Thyroid gland (tissue), 4 donors: ENCODE measurements at places on chromosomes 6 and 20. TPM values are rescaled to one million over a fixed set of nuclear protein-coding genes. Genes with fewer than 3 reads are reported as not detected.

GRCh38 chr6:80156221-80156620 lies 49.8 kb downstream of the BCKDHB start:
- no peak for DNase-seq

DNA sequence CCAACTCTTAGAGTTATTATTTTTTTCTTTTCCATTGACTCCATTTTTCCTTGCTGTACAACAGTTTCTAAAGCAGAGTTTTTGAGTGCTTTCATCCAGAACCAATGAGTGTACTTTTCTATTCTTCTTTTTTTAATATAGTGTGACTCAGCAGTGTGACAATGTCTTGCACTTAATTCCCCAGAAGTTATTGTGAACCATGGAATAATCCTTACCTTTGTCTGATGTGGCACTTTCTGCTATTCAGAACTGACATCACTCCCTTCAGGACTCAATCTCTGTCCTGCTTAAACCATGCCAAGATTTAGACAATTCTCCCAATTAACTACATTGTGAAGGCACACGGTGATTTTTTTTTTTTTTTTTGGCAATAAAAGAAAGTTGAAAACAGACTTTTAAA lies 41.5 kb downstream of the GRIK2 start:
- DNase-seq, result no peak

- DNase-seq, result no peak
These were observed 209.6 kb upstream of the SSTR4 start for GRCh38 chr20:22825546-22825945.

DNA sequence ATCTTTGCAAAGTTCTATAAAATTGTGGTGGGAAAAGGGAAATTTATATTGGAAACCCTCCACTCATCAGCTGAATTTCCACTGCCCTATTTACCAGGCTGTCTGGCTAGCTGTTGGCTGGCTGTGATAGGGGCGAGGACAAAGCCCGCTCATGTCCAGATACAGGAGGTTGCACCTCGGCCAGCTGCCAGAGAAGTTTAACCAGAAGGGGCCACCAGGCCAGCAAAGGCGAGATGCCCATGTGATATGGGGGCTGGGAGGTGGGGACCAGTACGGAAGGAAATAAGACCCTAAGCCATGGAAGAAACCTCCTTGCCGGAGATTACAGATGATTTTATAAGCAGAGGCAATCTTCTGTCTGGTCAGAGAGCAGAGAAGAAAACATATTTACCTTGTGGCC lies 143.8 kb downstream of the FNDC1 start:
- no peak for DNase-seq

DNA sequence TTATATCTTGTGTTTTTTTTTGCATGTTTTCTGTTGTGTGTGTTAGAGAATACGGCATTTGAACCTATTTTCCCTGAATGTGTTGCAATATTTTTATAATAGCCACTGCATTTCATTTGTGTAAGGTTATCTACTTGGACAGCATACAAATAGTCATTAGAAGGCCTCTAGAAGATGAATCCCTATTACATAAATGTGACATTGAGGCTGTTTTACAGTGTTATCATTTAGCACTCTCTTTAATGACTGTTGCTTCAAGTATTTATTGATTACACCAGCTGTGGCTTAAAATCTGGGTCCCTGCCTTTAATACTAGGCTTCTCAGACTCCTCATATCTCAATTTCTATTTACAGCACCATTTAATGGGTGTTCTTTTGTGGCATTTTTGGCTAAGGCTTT lies 465.8 kb downstream of the FRK start:
- DNase-seq, result no peak

- DNase-seq, result peak; percentile 13
These were observed 1102.8 kb upstream of the GJE1 start for GRCh38 chr6:141029908-141030307.

- no peak for DNase-seq
These were observed 76.2 kb upstream of the FRMD1 start for GRCh38 chr6:168155193-168155592.

DNA sequence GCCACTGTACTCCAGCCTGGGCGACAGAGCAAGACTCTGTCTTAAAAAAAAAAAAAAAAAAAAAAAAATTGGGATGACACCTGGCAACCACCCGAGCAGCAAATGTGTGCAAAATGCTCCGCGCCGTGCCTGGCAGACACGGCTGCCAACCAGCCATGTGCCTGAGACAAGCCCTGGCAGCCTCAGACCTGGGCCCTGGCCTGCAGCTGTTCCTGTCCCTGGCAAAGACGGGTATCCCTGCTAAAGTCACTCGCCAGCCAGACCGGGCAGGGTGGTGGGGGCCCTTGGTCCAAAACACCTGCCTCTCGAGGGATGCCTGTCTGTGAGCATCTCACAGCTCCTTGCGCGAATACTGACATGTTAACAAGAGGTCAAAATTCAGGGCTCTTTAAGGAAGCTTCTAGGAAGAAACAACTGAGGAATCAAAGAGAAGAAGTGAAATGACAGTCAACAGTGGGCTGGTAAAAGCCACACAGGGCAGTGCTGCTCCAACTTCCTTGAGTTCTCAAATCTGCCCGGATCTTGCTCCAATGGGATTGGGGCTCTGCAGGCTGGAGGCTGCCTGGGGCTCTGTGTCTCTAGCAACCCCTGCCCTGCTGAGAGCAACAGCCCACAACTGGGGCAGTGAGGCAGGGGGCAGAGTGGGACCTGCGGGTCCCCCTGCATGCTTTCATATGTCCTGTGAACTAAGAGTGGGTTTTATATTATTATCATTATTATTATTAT lies 53.4 kb downstream of the SYTL3 start:
- no peak for DNase-seq

DNA sequence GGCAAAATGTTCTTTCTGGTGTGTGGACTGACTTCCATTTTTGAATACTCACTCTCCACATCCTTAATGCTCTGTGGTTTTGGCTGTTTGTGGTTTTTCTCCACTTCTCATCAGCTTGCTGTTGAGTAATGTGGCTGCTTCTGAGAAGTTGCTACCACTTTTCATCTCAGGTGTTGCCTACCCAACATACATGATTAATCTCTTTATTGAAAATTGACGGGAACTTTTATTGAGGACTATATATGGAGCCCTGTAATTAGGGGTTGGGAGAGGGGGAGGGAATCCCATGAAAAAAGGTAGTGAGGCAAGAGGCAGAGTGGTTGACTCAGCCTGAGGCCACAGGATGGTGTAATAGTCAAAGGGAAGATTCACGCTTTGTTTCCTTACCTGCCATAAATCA lies 17.6 kb downstream of the IL22RA2 start:
- no peak for DNase-seq

GRCh38 chr20:50680105-50680960 lies 11.0 kb downstream of the RIPOR3 start:
- DNase-seq, result peak; percentile 31

GRCh38 chr6:11353921-11354389 lies 121.5 kb upstream of the NEDD9 start:
- no peak for DNase-seq

- no peak for DNase-seq
These were observed 44.2 kb downstream of the TXLNB start for GRCh38 chr6:139247618-139248017.

GRCh38 chr6:87913974-87914373 lies 133.7 kb upstream of the SPACA1 start:
- no peak for DNase-seq

- no peak for DNase-seq
These were observed 98.4 kb downstream of the CDKAL1 start for GRCh38 chr6:20632696-20633095.

GRCh38 chr6:20866036-20866435 lies 331.8 kb downstream of the CDKAL1 start:
- DNase-seq, result no peak

DNA sequence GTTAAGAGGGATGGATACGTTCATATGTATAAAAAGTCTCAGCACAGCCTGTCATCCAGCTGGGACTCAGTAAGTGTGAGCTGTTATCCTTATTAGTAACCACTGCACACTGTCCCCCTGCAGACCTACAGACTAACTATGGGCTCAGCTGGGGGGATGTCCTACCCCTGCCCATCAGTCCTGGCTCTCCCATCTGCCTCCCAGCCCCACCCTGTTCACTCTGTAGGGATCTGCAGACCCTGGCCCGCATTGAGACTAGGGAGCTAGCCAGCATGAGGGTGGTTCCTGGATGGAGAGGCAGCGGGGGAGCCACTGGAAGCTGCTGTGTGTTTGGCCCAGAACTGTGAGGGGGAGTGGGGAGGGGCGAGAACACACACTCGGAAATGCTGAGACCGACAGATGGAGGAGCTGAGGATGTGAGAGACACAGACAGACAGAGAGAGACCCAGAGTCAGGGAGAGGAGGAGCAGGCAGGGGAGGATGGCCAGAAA lies 17.1 kb downstream of the XKR7 start:
- no peak for DNase-seq

- DNase-seq, result no peak
These were observed 5.9 kb downstream of the SPAG4 start for GRCh38 chr20:35621560-35621946.

GRCh38 chr6:109297406-109298110 lies 84.7 kb downstream of the CD164 start:
- no peak for DNase-seq

DNA sequence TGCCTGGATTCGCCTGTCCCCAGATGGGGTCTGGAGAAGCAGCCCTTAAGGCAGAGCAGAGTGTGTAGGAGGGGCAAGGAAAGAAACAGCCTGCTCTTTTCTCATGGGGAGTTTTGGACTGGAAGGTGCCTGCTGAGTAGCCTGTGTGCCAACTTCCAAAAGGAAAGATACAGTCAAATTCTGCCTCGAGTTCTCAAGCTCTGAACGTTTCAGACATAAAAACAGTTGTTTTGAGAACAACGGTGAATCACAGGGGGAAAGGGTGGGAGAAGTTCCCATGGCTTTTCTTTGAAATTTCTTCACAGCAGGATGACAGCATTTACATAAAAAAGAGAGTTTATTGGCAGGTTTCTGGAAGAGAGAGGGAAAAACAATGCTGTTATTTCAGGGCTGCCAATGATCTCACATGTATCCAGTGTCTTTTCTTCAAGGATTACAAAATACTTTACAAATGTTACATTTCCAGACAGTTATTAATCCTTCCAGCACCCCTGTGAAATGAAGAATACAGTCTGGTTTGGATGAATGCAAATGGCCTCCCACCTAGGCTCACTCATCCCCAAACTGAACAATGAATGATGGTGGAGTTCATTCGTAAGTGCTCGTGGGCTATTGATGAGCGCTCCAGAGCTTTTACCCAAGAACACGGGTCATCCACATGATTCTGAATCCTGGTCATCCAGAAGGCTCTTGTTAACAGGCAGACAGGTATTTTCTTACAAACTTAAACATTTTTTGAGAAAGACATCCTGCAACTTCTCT lies 33.8 kb upstream of the ECI2 start:
- DNase-seq, result no peak

SLC26A8 gene
- 0.73 TPM for total RNA-seq

BPIFB2 gene
- total RNA-seq, result not detected

EFCAB8 gene
- not detected for total RNA-seq

SLC35F1 gene
- 5.5 TPM for total RNA-seq

TRPC4AP gene
- 73.5 TPM for total RNA-seq

IL22RA2 gene
- total RNA-seq, result not detected

MYL9 gene
- 67.1 TPM for total RNA-seq

PTGIS gene
- 22.3 TPM for total RNA-seq

HLA-B gene
- 667 TPM for total RNA-seq

TRIM31 gene
- total RNA-seq, result not detected

LHFPL5 gene
- not detected for total RNA-seq

PROCR gene
- total RNA-seq, result 50.8 TPM

TREML1 gene
- total RNA-seq, result not detected

ADISSP gene
- 17.0 TPM for total RNA-seq

TP53TG5 gene
- not detected for total RNA-seq

SLC16A10 gene
- 18.7 TPM for total RNA-seq

SIRPB2 gene
- total RNA-seq, result 4.5 TPM
